ENCODE measurements at places on chromosomes 5 and 9.
A peak's percentile ranks its signal among the peaks of the same experiment; 100 is the strongest.

DNA sequence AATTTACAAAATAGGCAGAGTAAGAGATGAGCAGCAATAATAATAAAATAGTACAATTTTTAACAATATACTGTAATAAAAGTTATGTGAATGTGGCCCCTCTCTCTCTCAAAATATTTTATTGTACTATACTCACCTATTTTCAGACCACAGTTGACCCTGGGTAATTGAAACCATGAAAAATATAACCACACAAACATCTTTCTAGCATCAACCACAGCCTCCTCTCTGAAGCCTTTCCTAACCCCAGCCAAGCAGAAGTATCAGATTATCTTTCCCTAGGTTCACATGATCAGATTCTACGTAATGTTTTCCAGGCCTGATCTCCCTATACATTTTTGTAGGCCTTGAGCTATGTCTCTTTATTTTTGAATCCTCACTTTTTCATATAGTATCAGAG, 35.2 kb downstream of the DNAH5 start:
- DNase-seq: no peak

DNA sequence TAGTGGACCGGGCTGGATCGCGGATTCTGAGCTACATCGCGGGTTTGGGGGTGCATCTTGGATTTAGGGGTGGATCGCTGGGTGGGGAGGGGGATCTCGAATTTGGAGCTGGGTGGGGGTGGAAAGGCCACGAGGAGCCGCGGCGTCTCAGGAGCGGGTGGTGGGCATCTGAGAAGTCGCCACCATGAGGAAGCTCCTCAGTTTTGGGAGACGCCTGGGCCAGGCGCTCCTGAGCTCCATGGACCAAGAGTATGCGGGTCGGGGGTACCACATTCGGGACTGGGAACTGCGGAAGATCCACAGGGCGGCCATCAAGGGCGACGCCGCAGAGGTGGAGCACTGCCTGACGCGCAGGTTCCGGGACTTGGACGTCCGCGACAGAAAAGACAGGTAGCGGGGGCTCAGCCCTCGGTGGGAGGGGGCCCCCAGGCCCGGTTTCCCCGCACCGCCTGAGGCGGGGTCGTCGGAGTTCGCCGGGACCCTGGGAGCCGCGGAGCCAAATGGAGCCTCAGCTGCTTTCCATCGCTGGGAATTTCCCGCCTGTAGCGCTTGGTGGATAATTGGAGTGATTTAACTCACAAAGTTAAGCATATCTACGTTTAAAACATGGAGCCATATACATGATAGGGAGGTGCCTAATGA, 376 bp downstream of the ANKRD18B start:
- peak; percentile 80 for DNase-seq

- no peak for DNase-seq
Observed at GRCh38 chr9:96133321-96134021, 168.5 kb downstream of the HSD17B3 start.

DNA sequence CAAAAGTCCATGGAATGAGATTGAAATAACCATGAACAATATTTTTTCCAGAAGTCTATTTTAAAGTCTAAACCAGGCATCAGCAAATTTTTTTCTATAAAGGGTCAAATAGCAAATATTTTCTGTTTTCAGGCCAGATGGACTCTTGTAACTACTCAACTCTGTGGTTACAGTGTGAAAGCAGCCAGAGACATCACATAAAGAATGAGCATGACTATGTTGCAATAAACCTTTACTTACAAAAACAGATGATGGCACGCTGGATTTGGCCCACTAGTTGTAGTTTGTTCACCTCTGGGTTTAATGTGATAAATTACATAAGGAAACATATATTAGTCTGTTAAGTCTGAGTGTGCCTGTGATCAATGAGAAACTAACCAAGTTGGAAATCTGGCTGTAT, 319.2 kb downstream of the TRPM3 start:
- no peak for DNase-seq

DNA sequence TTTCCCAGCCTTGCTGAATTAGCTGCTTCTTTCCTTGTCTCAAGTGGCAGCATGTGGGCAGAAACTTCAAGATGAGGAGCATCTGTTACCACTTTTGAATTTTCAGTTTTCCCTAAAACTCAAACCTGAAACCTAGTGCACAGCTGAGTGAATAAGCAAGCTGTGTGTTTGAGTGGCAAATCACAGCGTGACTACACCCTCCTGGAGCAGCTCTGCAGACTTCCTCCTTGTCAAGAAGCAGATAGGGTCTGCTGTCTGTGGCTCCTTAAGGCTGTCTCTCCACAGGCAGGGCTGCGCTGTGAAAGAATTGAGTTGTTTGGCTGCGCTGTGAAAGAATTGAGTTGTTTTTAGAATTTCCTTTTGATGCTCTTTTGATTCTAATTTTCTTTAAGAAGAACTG, 179.7 kb upstream of the HAPLN1 start:
- no peak for DNase-seq

DNA sequence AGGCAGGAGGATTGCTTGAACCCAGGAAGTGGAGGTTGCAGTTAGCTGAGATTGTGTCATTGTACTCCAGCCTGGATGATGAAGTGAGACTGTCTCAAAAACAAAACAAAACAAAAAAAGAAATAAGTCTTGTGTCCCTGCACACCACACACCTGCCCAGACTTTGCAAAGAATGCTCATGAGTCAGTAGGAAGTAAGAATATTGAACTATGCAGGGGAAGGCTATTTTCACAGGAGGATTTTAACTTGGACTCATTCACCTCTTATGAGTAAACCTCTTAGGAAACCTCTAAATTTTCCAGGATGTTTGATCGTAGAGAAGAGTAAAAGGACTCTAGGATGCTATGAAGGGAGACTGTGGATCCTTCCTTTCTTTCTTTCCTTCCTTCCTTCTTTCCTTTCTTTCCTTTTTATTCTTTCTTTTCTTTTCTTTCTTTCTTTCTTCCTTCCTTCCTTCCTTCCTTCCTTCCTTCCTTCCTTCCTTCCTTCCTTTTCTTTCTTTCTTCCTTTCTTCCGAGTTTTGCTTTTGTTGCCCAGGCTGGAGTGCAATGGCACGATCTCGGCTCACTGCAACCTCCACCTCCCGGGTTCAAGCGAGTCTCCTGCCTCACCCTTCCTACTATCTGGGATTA, 96.7 kb upstream of the CLINT1 start:
- DNase-seq: no peak

DNA sequence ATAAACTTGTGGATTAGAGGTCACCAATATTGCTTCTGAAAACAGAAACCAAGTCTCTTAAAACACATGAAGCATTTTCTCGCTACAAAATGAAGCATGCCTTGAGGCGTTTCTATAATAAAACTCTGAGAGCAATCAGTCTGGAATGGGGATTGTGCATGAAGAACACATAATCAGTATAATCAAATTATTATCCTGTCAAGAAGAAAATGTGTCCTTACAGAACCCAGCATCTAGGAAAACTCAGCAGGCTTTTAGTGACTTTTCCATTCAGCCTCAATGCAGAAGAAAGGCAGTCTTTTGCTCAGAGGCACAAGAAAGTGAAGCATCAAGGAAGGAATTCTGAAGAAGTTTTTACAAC, 121.9 kb downstream of the CDH18 start:
- no peak for DNase-seq

DNA sequence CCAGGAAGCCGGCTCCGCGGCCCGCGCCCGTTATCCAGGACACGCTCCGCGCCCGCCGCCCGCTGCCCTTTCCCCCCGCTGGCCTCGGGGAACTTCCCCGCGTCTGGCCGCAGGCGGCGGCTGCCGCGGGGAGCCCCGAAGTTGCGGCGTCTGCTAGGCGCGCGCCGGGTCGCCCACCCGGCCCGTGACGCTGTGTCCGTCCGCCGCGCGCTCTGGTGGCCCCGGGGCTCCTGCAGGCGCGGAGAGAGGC, 621 bp upstream of the GCNT4 start:
- no peak for DNase-seq

DNA sequence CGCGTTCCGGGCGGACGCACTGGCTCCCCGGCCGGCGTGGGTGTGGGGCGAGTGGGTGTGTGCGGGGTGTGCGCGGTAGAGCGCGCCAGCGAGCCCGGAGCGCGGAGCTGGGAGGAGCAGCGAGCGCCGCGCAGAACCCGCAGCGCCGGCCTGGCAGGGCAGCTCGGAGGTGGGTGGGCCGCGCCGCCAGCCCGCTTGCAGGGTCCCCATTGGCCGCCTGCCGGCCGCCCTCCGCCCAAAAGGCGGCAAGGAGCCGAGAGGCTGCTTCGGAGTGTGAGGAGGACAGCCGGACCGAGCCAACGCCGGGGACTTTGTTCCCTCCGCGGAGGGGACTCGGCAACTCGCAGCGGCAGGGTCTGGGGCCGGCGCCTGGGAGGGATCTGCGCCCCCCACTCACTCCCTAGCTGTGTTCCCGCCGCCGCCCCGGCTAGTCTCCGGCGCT, at the start of gene DAPK1:
Gene DAPK1, plus strand, starts transcription at position 264 of the 442 bp plus-strand sequence. CDS start 1,211 bp downstream, outside the sequence.
- peak; percentile 82 for DNase-seq

- no peak for DNase-seq
Observed at GRCh38 chr5:14164164-14165163, 21.3 kb downstream of the TRIO start.

All from erythroblast (primary cell).